ENCODE measurements at places on chromosomes 2 and 18. TPM values are rescaled to one million over a fixed set of nuclear protein-coding genes. Genes with fewer than 3 reads are reported as not detected.

- H3K27ac ChIP-seq, result no peak overlapping the region
- no peaks in the 10 kb centered on the region for H3K27me3 ChIP-seq
- H3K4me3 ChIP-seq, result no peak overlapping the region
- no peaks in the 10 kb centered on the region for H3K4me1 ChIP-seq
- no peak for DNase-seq
Measured at GRCh38 chr2:61450144-61450543, 20.7 kb downstream of the USP34 start.

Gene ANKRD30B
- total RNA-seq, result not detected

DNA sequence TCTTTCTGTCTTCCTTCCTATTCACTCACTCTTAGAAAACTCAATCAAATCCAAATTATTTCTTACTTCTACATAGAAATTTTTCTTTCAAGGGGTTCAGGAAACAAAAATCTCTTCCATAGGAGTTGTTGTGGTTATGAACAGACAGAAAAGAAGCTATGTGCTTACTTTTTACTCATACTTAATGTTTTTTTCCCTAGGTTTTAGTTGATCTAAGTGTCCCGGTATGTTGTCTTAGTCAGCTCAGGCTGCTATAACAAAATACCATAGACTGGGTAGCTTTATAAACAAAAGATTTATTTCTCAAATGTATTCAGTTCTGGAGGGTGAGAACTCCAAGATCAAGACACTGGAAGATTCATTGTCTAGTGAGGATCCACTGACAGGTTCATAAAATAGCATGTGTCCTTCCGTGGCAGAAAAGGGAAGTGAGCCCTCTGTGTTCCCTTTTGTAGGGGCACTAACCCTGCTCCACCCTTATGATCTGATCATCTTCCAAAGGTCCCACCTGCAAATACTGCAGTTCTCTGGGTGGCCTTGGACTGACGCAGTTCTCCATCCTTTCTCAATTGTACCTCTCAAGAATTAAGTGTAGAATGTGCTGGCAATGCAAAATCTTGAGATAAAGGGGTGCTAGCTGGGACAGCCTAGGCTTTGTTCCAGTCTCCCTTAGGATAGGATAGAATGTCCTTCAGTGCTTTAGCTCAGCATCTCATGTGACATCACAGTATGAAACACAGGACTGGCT lies 14.4 kb upstream of the VRK2 start:
- H3K27me3 ChIP-seq, result no peaks in the 10 kb centered on the region
- H3K36me3 ChIP-seq, result no peaks in the 10 kb centered on the region
- DNase-seq, result peak; percentile 21
- peaks cover 3% of the 10 kb centered on the region for H3K4me1 ChIP-seq

- no peak overlapping the region for H3K4me3 ChIP-seq
- H3K4me1 ChIP-seq, result 0 out of 2 replicates have a peak, but pooled peaks cover 3% of the 10 kb centered on the region
- no peaks in the 10 kb centered on the region for H3K36me3 ChIP-seq
- DNase-seq, result no peak
- no peaks in the 10 kb centered on the region for H3K27me3 ChIP-seq
Measured at GRCh38 chr2:71583876-71584275, 130.5 kb downstream of the DYSF start.

Gene CCDC93
- total RNA-seq, result 15.2 TPM

- H3K36me3 ChIP-seq, result no peaks in the 10 kb centered on the region
- DNase-seq, result no peak
- H3K27me3 ChIP-seq, result peaks cover 9% of the 10 kb centered on the region
- no peak overlapping the region for H3K27ac ChIP-seq
- H3K4me1 ChIP-seq, result peaks cover 2% of the 10 kb centered on the region
Measured at GRCh38 chr2:44766220-44766619, 175.3 kb upstream of the SIX3 start.

Gene CYP27A1
- 4.1 TPM for total RNA-seq
